ENCODE measurements at places on chromosomes 6 and 20.
A peak's percentile ranks its signal among the peaks of the same experiment; 100 is the strongest.

DNA sequence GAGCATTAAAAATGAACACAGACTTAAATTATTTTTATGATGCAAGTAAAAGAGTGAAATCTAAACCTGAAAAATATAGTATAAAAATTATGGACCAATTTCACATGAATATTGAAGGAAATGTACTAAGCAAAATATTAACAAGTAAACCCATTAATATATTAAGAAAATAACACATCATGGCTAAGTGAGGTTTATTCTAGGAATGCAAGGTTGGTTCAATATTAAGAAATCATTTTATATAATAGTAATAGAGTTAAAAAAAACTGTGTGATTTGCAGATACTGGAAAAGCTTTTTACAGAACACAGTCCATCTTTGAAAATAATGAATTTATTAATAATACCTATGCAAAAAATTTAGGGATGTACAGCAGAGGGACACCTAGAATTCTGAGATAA, 20.9 kb downstream of the ZSCAN12 start:
- H3K4me1 ChIP-seq: no peaks in the 10 kb centered on the region
- H3K4me3 ChIP-seq: no peak overlapping the region
- H3K27me3 ChIP-seq: no peaks in the 10 kb centered on the region
- no peak for DNase-seq
- no peak overlapping the region for H3K27ac ChIP-seq

DNA sequence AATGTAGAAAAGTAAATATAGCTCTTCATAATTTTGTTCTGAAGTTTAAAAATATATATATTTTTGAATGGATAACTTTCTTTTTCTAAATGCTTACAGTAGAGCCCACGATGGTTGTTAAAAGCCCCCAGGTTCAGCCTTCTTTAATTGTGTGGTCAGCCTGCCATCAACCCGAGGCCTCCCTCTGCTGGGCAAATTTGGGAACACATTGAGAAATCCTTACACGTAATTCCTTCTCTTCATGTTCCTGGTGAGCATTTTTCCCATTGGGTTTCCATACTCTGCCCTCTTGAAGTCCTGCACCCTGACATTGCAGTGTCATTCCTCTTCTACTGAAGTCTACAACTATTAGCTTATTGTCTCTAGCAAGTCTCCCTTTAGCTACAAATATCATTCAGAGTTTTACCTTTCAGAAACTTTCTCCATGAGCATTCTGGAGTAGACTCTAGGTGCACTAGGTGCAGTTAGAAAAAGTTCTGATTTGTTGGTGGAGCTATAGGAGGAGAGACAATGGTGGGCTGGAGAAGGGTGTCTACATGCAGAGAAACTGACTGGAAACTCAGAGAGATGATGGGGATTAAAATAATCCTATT, 40.6 kb downstream of the TRIM38 start:
- DNase-seq: peak; percentile 56
- no peaks in the 10 kb centered on the region for H3K4me1 ChIP-seq

DNA sequence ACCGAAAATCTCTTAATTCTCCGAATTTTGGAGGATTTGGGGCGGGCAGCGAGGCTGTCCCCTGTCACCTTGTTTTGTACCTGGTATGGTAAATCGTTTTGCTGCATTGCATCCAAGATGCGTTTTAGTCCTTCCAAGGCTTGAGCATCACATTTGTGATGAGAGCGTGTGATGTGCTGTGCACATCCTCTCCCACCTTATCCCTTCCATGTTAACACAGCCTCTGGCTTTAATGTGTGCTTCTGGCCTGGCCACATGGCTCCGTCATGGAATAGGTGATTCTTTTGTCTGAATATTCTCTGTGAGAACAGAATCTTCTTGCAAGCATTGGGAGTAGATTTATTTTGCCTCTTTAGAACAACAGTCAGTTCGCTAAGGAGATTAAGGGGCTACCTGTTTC, 763 bp downstream of the TMEM14A start:
- H3K4me1 ChIP-seq: no peaks in the 10 kb centered on the region
- no peak for DNase-seq
- H3K4me3 ChIP-seq: no peak overlapping the region
- H3K27me3 ChIP-seq: no peaks in the 10 kb centered on the region

- no peak overlapping the region for H3K27ac ChIP-seq
- no peaks in the 10 kb centered on the region for H3K27me3 ChIP-seq
- H3K4me1 ChIP-seq: no peaks in the 10 kb centered on the region
- no peak overlapping the region for H3K4me3 ChIP-seq
- H3K36me3 ChIP-seq: no peaks in the 10 kb centered on the region
- no peak for DNase-seq
These were observed 117.6 kb upstream of the CDH4 start for GRCh38 chr20:61134296-61135030.

DNA sequence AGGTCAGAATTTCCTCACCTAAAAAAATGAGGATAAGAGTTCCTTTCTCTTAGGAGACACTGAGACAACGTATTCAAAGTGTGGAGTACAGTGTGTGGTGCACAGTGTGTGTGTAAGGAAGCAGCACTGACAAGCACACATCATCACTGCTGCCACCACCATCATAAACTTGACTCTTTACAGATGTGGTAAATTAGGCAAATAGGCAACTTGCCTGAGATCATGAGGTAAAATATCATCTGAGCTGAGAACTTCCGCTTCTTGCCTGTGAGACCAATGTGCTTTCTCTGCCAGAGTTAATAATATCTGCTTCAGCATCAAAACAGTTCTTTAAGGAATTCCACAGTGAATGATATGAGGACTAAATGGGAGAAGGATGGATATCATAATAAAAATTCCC, 52.7 kb downstream of the LYRM4 start:
- no peak overlapping the region for H3K4me3 ChIP-seq
- H3K27me3 ChIP-seq: no peaks in the 10 kb centered on the region
- H3K4me1 ChIP-seq: peaks cover 9% of the 10 kb centered on the region
- DNase-seq: no peak

- no peak overlapping the region for H3K4me3 ChIP-seq
- H3K27ac ChIP-seq: no peak overlapping the region
- H3K36me3 ChIP-seq: no peaks in the 10 kb centered on the region
- no peak for DNase-seq
These were observed 6.4 kb downstream of the FUCA2 start for GRCh38 chr6:143505111-143505510.

GRCh38 chr6:167963589-167964057, 33.8 kb upstream of the KIF25 start:
- peaks cover 10% of the 10 kb centered on the region for H3K36me3 ChIP-seq
- H3K27ac ChIP-seq: no peak overlapping the region
- no peak overlapping the region for H3K4me3 ChIP-seq
- no peaks in the 10 kb centered on the region for H3K4me1 ChIP-seq
- DNase-seq: no peak
- H3K27me3 ChIP-seq: no peaks in the 10 kb centered on the region

- no peak overlapping the region for H3K4me3 ChIP-seq
- no peaks in the 10 kb centered on the region for H3K36me3 ChIP-seq
- peak overlapping the region; percentile 62 for H3K27ac ChIP-seq
- H3K4me1 ChIP-seq: peaks cover 3% of the 10 kb centered on the region
- H3K27me3 ChIP-seq: no peaks in the 10 kb centered on the region
- no peak for DNase-seq
These were observed 68.7 kb downstream of the ATRN start for GRCh38 chr20:3539311-3540107.

- H3K4me3 ChIP-seq: no peak overlapping the region
- peaks cover 1% of the 10 kb centered on the region for H3K4me1 ChIP-seq
- no peak overlapping the region for H3K27ac ChIP-seq
- no peaks in the 10 kb centered on the region for H3K36me3 ChIP-seq
- no peaks in the 10 kb centered on the region for H3K27me3 ChIP-seq
These were observed 15.7 kb upstream of the TMEM217 start for GRCh38 chr6:37273690-37274089.

DNA sequence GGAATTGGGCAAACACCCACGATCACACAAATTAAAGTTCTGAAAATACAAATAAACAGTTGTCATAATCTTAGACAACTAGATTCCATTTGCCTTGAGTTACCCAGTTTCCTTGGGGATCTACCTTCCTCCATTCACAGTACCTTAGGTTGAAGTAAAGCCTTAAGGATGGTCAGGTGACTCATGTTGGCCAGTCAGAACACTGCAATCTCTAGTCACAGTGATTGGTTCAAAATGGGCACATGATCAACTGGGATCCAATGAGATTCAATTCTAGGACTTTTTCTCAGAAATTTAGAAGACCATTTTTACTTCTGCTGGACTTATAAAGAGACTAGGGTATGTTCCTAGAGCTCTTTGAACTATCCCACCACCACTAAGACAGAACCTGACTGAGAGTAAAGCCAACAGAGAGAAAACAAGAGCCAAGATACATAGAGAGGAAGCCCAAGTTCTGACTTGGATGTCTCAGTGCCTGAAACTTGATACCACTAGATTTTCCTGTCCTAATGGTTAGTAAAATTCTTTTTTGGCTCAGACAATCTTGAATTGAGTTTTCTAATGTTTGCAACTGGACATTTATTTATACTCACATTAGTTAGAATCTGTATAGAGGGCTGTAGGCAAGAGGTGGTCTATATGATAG, 8.6 kb upstream of the CLIC5 start:
- no peak overlapping the region for H3K4me3 ChIP-seq
- peaks cover 2% of the 10 kb centered on the region for H3K4me1 ChIP-seq
- H3K36me3 ChIP-seq: no peaks in the 10 kb centered on the region
- H3K27me3 ChIP-seq: no peaks in the 10 kb centered on the region

- no peak overlapping the region for H3K27ac ChIP-seq
- H3K27me3 ChIP-seq: no peaks in the 10 kb centered on the region
- no peaks in the 10 kb centered on the region for H3K4me1 ChIP-seq
- no peak overlapping the region for H3K4me3 ChIP-seq
These were observed 20.9 kb upstream of the SPO11 start for GRCh38 chr20:57308451-57309271.

- no peaks in the 10 kb centered on the region for H3K36me3 ChIP-seq
- no peak for DNase-seq
- no peaks in the 10 kb centered on the region for H3K27me3 ChIP-seq
These were observed 22.7 kb upstream of the FBXL4 start for GRCh38 chr6:98970469-98970868.

DNA sequence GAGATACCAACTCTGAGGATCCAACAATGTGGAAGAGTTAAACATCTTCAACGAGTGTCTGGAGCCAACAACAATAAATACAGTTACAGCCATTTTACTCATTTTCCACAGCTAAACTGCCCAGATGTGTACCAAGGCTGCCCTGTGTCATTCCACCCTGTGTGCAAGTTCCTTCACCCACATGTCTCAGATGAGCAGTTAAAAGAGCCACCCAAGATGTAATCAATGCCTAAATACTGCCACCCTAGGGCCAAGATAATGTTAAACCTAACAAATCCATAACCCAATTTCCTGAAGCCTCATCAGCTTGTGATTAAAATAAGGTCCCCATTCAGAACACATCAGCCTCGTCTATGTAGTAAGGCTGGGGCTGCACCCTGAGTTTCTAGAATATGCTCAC, 59.9 kb downstream of the GMDS start:
- H3K27me3 ChIP-seq: no peaks in the 10 kb centered on the region
- no peaks in the 10 kb centered on the region for H3K36me3 ChIP-seq
- no peak overlapping the region for H3K4me3 ChIP-seq
- no peak for DNase-seq

- H3K27me3 ChIP-seq: no peaks in the 10 kb centered on the region
- H3K36me3 ChIP-seq: no peaks in the 10 kb centered on the region
- no peak for DNase-seq
- H3K27ac ChIP-seq: no peak overlapping the region
- H3K4me3 ChIP-seq: no peak overlapping the region
These were observed 31.3 kb upstream of the ZSCAN23 start for GRCh38 chr6:28474441-28475219.

DNA sequence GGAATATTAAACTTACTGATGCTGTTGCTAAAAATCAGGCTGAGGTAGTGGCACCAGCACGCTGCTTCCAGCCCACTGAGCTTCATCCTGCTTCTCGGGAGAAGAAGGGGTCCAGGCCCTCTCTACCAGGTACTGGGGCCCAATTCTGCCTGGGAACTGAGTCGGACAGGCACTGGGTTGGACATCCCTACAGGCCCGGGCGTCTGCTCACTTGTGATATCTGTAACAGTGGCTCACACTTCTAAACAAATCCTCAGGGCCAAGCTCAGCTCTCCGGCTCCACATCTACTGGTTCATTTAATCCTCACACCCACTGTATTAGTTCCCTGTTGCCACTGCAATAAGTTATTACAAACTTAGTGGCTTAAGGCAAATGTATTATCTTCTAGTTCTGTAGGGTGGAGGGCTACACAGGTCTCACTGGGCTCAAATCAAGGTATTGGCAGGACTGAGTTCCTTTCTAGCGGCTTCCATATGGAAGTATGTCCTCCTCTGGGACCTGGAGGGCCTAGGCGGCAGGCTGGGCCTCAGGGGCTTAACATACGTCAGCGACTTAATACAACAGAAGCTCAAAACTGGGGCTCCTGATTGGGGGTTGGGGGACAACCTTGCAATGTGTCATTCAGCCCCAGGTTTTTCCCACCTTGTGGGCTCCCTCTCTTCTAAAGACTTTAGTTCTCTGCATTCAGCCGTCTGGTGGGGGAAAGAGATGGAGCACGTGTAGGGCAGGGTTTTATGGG, 1.6 kb upstream of the KCNK15 start:
- peak overlapping the region; percentile 52 for H3K27ac ChIP-seq
- no peak for DNase-seq
- no peak overlapping the region for H3K4me3 ChIP-seq
- H3K36me3 ChIP-seq: no peaks in the 10 kb centered on the region
- no peaks in the 10 kb centered on the region for H3K4me1 ChIP-seq
